ENCODE measurements at places on chromosomes 6 and 20.

DNA sequence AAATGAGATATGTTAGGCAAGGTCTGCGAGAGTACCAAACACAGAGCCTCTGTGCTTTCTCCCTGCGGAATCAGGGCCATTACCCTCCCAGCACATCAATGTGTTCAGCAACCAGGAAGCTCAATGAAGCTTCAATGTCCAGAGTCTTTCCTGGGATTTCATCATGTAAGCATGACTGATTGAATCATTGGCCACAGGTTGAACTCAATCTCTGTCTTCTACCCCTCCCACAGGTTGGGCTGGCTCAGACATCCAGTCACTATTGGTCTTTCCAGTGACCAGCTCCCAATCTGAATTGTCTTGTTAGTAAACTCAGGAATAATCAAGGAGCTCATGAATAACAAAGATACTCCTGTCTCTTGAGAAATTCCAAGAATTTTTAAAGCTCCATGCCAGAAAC lies 2.7 kb upstream of the DTD1 start:
- DNase-seq, result peak; percentile 88

DNA sequence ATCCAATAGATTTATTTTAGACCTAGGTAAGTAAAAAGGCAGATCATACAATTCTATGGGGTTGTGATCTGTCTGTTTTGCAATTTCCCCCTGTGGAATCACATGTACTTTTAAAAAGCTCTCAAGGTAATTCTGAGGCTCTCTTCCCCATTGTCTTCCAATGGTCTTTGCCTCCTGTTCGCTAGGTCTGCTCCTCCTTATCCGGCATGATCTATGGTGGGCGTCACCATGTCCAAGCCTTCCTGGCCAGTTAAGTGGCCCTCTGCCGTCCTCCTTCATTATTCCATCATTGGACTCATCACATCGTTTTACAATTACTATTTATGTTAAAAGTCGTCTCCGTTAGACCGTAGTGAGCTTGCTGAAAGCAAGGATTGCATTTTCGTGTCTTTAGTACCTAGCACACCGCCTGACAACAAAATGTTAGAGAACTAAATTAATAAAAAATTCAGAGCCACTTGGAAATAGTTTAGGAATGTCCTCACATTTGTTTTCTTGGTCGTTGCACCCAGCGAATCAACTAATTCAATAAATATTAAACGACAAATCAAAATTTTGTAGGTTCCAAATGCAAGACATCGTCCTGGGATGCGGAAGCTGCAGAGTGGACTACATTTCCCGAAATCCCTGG lies 2.2 kb upstream of the STXBP5 start:
- peak; percentile 42 for DNase-seq

DNA sequence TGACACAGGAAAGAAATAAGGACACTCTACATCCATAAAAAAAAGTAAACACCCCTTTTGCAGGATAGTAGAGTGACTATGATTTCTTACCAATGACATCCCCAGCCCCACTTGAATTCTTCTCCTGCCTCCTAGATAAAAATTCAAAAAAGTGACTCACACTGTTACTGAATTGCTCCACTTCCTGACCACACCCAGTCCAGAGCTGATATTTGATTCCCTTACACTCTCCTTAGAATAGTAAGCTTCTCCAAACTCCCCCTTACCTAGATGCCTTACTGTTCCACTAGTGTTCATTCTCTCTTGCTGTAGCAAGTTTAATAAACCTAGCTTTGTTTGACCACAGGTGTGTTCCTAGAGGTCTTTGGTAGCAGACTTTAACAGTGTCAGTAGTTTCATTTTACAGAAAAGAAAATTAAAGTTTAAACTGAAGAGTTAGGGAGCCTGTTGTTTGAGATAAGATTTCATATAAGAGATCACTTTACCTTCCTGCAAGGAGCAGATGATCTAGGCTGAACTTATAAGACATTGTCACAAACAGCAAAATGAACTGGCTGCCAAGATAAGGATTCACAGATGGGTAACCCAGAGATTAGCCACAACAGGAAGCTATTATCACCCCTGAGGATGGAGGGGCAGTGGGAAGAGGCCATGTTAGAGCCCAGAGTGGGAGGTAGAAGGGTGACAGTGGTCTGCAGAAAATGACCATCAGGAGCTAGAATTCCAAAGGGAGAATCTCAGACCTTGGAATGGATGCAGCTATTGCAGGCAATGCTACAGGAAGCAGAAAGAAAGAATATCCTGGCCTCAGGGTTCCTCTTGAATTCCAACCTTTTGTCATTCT lies 28.4 kb upstream of the BTN3A2 start:
- peak; percentile 60 for DNase-seq

DNA sequence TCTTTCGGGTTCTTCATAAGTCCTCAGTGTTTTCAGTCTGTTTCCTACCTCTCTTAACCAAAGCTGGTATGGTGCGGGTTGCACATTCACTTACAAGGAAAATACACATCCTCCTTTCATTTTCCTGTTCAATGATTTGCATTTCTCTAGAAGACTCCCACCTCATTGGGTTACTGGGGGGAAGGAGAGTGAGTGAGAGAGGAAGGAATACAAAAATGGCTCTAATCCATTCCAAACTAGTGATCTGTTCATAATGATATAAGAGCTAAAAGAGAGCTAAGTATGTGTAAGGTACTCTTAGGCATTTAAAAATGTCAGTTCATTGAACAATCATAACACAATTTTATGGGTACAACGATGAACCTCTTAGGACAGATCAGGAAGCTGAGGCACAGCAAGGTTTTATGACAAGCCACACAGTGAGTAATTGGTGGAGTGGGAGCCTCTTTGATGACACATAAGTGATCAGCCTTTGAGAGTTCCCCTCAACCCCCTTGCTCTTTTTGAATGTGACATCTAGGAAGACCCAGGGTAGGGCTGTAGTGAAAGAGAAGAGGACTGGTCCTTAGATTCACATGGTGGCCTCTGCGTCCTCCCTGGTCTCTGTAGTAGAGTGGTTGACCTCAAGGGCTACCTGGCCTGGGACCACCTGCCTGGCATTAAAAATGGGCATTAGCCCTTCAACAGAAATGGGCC lies 328.4 kb upstream of the SOX4 start:
- no peak for DNase-seq

DNA sequence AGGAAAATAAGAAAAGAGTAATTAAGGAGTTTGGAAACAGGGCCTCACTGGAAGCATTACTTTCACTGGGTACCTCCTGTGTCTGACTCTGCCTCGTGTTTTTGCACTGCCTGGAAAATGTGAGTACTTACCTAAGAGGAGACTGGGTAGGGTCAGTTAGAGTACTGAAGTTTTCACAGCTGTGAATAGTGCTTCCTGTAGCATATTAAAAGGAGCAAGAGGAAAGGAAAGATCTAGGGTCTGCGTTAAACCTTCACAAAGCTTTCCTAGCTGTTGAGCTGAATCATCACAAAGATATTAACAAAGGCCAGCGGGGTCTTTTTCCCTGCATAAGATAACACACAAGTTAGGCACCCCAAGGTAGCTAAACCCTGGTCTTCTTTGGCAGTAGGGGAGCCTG lies 82.3 kb downstream of the MLIP start:
- DNase-seq, result no peak

DNA sequence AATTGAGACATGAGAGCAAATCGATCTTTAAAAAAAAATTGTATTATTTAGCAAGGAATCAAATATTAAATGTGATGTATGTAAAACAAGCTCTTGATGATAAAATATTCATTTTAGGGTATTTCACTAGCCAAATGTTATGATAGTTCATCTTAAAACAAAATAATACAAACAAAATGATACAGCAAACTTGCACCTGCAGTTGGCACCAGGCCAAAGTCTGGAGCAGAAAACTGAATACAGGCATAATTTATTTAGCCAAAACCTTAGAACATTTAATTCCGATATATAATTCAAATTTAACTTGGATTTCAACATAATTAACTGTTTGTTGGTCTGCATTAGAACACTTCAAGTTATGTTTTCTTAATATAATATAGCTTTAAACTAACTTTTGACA lies 60.9 kb downstream of the EPHA7 start:
- no peak for DNase-seq

DNA sequence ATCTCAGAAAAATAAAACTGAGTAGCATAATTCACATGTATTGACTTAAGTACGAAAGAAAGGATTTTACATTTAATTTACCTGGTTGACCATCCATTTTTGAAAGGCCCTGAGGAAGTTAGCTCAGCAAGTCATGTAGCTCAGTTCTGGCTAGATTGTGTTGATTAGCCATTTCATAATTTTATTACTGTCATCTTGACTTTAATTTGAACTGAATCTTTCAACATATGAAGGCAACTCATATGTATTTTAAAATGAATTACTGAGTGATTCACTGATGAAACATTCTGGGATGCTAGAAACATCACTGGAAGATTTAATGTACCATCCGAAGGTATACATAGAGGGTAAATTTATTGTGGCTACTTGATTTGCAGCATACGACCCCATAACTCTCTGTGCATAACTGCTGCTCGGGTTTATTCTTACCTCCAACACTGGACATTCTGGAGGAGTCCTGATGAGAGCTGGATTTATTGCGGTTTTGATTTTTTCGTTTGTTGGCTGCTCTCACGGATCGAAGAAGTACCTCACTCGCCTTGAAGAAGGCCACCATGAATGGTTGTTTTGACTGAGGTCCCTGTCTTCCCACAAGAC lies 101.7 kb downstream of the BMP5 start:
- DNase-seq, result peak; percentile 3

DNA sequence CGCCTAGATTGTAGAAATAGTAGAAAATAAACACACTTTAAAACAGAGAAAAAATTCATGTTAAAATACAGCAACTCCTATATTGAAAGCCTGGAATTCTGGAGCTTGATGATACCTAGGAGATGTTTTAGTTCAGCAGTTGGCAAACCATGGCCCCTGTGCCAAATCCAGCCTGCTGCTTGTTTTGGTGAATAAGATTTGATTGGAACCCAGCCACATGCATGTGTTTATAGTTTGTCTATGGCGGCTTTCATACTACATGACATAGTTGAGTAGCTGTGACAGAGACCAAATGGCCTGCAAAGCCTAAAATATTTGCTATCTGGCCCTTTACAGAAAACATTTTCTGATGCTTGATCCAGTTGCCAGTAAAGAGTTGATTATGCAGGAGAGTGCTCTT lies 57.2 kb downstream of the PAX1 start:
- DNase-seq, result no peak

DNA sequence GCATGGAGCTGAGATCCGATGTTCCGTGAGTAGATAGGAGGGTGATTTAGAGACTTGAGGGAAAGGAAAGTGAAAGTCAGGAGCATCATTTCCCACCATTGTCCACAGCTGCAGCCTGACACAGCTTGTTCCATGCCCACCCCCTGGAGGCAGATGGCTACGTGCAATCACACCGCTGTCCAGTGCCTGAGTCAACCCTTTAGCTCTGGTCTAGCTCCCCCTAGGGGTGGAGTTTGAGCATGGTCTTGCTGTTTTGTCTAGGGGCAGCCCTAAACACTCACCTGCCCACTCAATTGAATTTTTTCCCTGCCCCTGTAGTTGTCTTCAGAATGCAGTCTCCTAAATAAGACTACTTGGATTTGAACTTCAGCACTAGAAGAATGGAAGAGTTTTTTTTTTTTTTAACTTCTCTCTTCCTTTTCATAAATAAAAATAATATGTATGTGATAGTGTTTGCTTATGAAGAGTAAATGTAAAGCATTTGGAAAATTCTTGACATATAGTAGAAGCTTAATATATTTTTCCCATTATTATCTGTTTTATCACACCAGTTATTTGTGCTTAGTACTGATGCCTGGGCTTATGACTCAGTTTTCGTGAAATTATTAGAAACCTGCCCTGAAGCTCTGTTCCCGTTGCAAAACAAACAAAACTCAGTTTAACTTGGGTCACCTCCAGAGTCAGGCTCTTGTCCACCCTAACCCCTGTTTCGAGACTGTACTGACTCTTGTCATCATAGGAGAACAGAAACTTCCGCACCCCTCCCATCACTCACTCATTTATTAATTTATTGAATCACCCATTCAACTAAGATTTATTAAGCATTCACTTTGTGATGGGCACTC lies 814.8 kb downstream of the MAFB start:
- DNase-seq, result peak; percentile 80

DNA sequence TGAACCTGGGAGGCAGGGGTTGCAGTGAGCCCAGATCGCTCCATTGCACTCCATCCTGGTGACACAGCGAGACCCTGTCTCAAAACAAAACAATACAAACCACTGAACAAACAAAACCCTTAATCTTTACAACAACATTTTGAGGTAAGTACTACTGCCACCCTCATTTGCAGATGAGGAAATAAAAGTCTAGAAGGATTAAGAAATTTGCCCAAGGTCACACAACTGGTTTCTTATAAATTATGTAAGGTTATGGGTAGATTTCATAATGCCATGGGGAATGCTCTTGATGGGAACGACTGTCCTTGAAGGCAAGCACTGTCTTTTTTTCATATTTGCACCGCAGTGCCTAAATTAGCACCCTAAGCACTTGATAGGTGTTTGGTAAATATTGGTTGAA lies 13.8 kb upstream of the B4GALT5 start:
- no peak for DNase-seq

GRCh38 chr6:21764989-21765388 lies 171.4 kb downstream of the SOX4 start:
- no peak for DNase-seq

DNA sequence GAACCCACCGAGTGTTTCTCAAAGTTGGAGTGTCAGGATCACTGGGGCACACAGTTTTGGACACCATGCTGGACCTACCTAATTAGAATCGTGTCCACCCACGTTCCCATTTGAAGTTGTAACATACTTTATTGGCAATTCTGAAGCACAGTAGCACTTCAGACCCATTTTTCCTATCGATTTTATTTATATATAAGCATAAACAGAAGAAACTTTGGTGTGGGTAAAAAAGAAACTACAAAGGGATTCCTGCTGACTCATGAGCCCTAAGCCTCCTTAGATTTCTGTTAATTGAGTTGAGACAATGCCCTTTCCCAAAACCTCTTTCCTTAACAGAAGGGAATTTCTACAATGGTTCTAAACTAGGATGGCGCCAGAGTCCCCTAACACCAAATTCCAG lies 398.0 kb downstream of the CDKAL1 start:
- DNase-seq, result no peak

GRCh38 chr6:2945153-2945452 lies 26.3 kb downstream of the SERPINB6 start:
- no peak for DNase-seq

DNA sequence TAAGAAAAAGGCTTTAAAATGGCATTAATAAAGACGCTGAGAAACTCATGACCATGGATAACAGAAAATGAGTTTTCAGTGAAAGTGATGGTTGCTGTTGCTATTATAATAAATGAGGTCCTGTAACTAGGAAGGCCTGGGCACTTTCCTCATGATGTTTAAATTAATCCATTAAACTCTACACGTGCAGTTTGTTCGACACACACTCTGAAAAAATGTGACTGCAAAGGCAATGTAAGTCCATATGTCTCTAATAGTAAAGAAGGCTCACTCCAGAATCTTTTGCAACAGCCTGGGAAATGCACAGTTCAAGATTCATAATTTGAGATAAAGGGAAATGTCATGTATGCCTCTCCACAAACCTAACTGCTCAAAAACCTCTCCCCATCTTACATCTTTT lies 153.4 kb downstream of the COL12A1 start:
- peak; percentile 67 for DNase-seq

GRCh38 chr6:124033501-124033900 lies 229.8 kb downstream of the NKAIN2 start:
- no peak for DNase-seq
